ENCODE measurements at places on chromosomes 6 and 20. TPM values are rescaled to one million over a fixed set of nuclear protein-coding genes. Genes with fewer than 3 reads are reported as not detected.

SLC35B3 gene
- total RNA-seq, result 16.9 TPM

IRF4 gene
- total RNA-seq, result 6.3 TPM

KCNB1 gene
- 43.0 TPM for total RNA-seq

C20orf141 gene
- total RNA-seq, result 0.84 TPM

RRBP1 gene
- total RNA-seq, result 170 TPM

LEMD2 gene
- 37.7 TPM for total RNA-seq

TGM3 gene
- total RNA-seq, result not detected

DUSP15 gene
- 0.77 TPM for total RNA-seq

ADGB gene
- total RNA-seq, result not detected

EPPIN gene
- total RNA-seq, result not detected

MYT1 gene
- total RNA-seq, result not detected

ZNF334 gene
- total RNA-seq, result 0.90 TPM

BFSP1 gene
- not detected for total RNA-seq

NINL gene
- total RNA-seq, result 5.0 TPM

SIGLEC1 gene
- total RNA-seq, result 45.1 TPM

BCAS1 gene
- 0.51 TPM for total RNA-seq

PSORS1C2 gene
- not detected for total RNA-seq

SGK2 gene
- total RNA-seq, result 14.0 TPM

PTPRK gene
- total RNA-seq, result 13.6 TPM

CARMIL1 gene
- 10.3 TPM for total RNA-seq

KHDC1 gene
- total RNA-seq, result 0.35 TPM

SIRPD gene
- total RNA-seq, result 0.42 TPM

SDCBP2 gene
- 7.2 TPM for total RNA-seq

RPS21 gene
- 856 TPM for total RNA-seq

SCGN gene
- total RNA-seq, result 3.6 TPM

LRP11 gene
- 24.2 TPM for total RNA-seq

HEY2 gene
- 1.3 TPM for total RNA-seq

RBBP8NL gene
- total RNA-seq, result not detected

BLCAP gene
- 148 TPM for total RNA-seq

RBM39 gene
- 269 TPM for total RNA-seq

RUNX2 gene
- 1.6 TPM for total RNA-seq

SMOC2 gene
- 46.3 TPM for total RNA-seq

HLA-G gene
- not detected for total RNA-seq

TINAG gene
- not detected for total RNA-seq

JPH2 gene
- 5.6 TPM for total RNA-seq

OGFR gene
- 47.3 TPM for total RNA-seq

PRRT1 gene
- 1.0 TPM for total RNA-seq

ESF1 gene
- 17.3 TPM for total RNA-seq

BANF2 gene
- not detected for total RNA-seq

WFDC2 gene
- not detected for total RNA-seq

CST1 gene
- not detected for total RNA-seq

BNIP5 gene
- total RNA-seq, result not detected

GLP1R gene
- total RNA-seq, result not detected

NKAIN2 gene
- total RNA-seq, result 0.42 TPM

SLC24A3 gene
- total RNA-seq, result 16.9 TPM

SLPI gene
- 16.5 TPM for total RNA-seq

KCNQ5 gene
- total RNA-seq, result not detected

PET117 gene
- total RNA-seq, result 15.0 TPM

ZBP1 gene
- 0.26 TPM for total RNA-seq

FAM8A1 gene
- 24.0 TPM for total RNA-seq

SSTR4 gene
- total RNA-seq, result not detected

ZBTB9 gene
- 4.6 TPM for total RNA-seq

PRSS16 gene
- total RNA-seq, result 0.19 TPM

WFDC5 gene
- total RNA-seq, result not detected

Measured in mesenteric fat pad (tissue), 1 donor.